Activated CD4-positive, alpha-beta T cell treated with anti-CD3 and anti-CD28 coated beads, Interleukin-2, amount 50 U/mL, for 16 hours (primary cell): ENCODE measurements at places on chromosomes 16 and 17.

GRCh38 chr17:27216836-27217235, 77.1 kb upstream of the WSB1 start:
- no peak for DNase-seq

DNA sequence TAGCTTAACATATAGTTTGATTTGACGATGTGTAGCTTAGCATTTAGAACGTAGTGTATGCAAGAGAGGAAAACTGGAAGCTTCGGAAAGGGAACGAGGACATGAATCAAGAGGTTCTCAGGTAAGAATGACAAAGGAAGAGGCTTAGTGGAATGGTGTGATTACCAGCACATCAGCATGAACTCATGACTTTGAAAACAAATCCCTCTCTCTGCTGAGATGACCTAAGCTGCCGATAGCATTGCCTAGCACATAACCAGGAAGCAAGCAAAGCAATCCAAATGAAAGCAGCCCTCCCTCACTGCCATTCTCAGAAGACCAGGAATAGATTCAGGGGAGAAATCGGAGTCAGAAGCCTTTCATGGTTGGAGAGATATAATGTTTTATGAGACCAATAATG, 51.3 kb upstream of the CCL1 start:
- DNase-seq, result no peak

GRCh38 chr16:661184-661821, 6.6 kb upstream of the RHOT2 start:
- DNase-seq, result no peak

DNA sequence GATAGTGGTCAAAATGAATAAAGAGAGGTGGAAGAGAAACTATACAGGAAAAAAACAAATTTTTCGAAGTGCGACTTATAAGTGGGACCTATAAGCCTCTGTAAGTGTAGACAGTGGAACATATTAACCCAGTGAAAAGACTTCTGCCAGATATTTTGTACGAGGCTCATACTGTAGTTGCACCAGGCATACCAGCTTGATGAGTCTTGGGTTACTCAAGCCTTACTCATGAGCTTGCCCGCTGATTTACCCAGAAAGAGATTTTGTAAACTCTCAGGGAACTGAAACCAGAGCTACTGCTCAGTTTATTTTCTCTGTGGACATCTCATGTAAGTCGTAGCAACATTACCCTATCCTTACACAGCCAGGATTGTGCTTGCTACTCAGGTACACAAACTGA, 708.0 kb upstream of the SOX9 start:
- no peak for DNase-seq

DNA sequence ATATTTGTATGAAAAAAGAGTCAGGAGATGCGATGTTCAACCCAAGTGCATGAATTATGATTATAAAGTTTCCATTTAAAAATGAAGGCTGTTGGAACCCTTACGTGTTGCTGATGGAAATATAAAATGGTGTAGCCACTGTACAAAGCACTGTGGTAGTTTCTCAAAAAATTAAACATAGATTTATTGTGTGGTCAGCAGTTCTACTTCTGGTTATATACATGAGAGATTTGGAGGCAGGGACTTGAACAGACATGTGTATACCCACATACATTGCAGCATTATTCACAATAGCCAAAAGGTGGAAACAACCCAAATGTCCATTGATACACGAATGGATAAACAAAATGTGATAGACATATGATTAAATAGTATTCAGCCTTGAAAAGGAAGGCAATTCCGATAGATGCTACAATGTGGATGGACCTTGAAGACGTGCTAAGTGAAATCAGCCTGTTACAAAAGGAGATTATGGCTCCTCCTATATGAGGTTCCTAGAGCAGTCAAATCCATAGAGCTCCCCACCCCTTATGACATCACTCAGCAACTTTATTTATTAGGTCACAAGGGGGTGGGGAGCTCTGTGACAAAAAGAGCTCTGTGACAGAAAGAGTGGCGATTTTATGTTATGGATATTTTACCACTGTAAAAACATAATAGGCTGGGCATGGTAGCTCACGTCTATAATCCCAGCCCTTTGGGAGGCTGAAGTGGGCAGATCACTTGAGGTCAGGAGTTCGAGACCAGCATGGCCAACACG, 106.7 kb downstream of the MSI2 start:
- DNase-seq, result no peak

DNA sequence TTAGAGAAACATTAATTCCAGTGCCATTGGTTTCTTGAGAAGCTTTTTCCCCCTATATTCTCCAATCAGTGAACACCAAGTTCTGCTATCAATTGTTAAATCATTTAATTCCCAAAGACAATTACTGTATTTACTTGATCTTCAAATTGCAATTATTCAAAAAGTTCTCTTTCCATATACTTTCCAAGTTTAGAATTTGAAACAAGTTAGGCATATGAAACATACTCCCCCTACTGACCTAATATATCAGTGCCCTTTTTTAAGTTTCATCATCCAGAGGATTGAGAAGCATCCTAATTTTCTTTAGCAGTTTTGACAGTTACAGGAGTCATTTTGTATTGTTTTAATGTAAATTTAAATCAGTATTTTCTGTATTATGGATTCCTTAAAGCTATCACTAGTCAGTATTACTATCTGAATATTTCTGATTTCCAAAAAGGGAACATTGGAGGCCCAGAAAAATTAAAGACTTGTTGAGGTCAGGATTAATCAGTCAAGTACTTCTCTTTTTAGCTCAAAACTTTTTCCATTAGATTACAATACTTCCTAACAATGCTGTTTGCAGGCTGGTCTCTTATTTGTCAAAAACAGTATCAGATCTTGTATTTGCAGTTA, 16.3 kb downstream of the MEIOC start:
- DNase-seq, result no peak

- DNase-seq, result no peak
Measured at GRCh38 chr16:83666449-83666848, 141.3 kb upstream of the HSBP1 start.

GRCh38 chr16:73172241-73172972, 124.5 kb upstream of the ZFHX3 start:
- no peak for DNase-seq

GRCh38 chr17:231966-232807, 50.7 kb upstream of the DOC2B start:
- no peak for DNase-seq

DNA sequence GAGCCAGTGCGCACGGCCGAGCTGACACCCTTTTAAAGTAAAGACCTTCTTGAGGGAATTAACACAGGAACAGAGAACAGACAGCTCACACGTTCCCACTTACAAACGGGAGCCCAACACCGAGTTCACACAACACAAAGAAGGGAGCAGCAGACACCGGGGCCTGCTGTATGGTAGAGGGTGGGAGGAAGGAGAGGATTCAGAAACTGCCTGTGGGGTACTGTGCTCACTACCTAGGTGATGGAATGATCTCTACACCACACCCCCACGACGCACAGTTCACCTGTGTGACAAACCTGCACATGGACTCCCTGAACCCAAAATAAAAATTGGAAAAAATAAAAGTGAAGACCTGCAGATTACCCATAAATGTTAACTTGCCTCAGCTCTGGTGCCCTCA, 32.5 kb downstream of the TMC6 start:
- DNase-seq, result no peak

- no peak for DNase-seq
Measured at GRCh38 chr17:31439716-31440115, 48.2 kb downstream of the RAB11FIP4 start.

- DNase-seq, result peak; percentile 76
Measured at GRCh38 chr16:89241187-89242007, 23.9 kb downstream of the ZNF778 start.

- no peak for DNase-seq
Measured at GRCh38 chr17:77037943-77038342, 102.8 kb upstream of the SEC14L1 start.

GRCh38 chr17:73976676-73977521, 226.6 kb upstream of the RPL38 start:
- DNase-seq, result no peak

- no peak for DNase-seq
Measured at GRCh38 chr16:76511203-76511602, 234.0 kb downstream of the CNTNAP4 start.

- peak; percentile 69 for DNase-seq
Measured at GRCh38 chr17:74354123-74354522, 7.5 kb downstream of the BTBD17 start.

DNA sequence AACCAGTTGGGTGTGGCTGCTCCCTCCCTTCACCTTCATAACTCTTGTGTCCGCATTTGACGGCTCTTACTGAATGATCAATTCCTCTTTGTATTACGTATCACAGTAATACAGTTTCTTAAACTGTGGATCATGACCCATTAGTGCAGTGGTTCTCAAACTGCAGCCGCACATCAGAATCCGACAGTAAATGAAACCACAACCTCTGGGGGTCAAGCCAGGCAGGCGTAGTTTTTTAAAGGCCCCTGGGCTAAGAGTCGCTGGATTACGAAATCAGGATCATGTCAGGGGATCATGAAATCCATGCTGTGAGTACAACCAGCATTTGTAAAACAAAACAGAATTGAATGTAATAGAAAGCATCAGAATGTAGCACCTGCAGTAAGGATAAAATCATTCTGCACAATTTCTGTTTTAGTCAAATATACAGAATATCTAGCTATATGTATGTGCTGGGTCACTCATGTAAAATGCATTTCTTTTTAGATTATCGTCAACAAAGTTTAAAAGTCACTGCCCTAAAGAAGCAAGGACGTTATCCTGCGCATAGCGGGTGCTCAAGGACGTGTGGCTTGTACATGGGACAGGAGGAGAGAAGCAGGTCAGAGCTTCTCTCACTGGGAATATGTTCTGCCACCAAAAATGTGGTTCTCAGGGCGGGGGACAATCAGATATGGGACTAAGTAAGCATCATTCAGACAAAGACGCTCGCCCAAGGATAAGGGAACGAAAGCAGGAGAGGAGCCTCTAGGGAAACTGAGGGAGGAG, 113.1 kb downstream of the ZFHX3 start:
- DNase-seq, result no peak

DNA sequence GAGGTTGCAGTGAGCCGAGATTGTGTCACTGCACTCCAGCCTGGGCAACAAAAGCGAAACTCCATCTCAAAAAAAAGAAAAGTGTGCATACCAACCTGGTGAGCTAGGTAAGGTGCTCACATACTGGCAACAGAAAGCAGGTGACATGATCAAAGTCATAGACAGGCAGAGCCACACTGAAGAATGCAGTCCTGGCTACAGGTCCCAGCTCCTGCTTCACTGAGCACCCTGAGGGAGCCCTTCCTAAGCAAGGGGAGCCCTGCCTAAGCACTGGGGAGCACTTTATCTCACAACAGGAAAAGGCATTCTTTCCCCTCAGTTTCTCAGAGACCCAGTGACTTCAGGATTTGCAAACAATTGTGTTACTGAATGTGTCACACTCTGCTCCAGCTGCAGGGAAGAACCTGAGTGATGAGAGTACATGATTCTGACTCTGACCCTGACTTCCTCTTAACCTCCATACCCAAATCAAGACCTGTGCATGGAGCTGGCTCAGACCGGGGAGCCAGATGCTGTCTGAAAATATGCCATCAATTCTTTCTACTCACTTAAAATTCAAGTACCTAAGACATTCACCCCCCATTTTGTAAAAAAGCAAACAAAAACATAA, 40.5 kb downstream of the ANKRD11 start:
- DNase-seq, result no peak

GRCh38 chr17:29379084-29379991, 10.8 kb upstream of the TAOK1 start:
- DNase-seq, result no peak

- no peak for DNase-seq
Measured at GRCh38 chr17:50059759-50060273, 3.9 kb downstream of the ITGA3 start.

GRCh38 chr17:58383892-58384462, 32.0 kb upstream of the SUPT4H1 start:
- DNase-seq, result no peak

GRCh38 chr17:1137465-1137894, 42.3 kb downstream of the ABR start:
- DNase-seq, result peak; percentile 30

- no peak for DNase-seq
Measured at GRCh38 chr16:12728469-12728868, 75.2 kb downstream of the CPPED1 start.

DNA sequence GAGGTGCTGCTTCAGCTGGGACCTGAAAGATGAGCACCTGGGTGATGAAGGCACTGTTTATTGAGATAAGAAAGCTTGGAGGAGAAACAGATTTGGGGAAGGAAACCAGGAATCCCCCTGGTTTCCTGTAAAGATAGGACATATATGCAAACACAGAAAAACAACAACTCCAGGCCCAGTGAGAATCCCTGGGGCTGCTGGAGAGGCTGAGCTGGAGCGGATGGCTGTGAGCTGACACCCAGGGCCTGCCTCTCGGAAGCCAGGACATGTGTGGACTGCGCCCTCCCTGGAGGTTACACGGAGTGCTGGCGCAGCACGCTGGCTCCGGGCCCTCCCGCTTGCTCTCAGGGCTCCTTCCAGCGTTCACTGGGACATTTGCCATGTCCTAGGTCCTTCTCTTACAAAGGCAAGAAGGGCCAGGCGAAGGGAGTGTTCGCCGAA, 57.5 kb downstream of the CYB5B start:
- no peak for DNase-seq

DNA sequence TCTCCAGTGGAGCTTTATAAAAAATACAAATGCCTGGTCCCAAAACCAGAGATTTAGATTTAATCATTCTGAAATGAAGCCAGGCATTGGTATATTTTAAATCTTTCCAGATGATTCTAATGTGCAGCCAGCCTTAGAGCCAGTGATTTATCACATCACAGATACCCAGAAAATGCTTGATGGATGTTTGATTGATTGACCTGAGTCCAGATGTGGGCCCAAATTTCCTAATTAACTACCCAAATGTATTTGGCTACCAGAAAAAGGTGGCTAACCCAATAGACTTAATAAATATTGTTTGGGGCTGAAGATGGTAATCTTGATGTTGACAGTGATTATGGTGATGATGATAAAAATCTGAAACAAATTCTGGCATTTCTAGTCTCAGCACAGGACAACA, 93.1 kb downstream of the ABCC12 start:
- DNase-seq, result no peak

DNA sequence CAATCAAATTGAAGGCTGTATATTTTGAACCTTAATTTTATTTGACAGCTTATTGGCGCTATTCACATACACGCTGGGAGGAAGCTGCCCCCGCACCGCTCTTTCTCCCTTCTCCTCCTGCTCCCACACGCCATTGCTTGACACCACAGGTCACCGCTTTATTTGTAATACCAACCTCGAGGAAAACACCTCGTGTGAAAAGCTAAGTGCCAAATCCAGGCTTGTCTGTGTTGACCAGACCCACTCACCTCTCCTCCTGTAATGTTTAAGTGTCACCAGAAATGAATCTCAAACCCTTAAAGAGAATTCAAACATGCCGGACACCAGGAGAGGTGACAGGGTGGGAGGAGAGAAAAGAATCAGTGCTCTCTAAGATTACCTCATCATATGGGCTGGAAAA, 331.4 kb downstream of the GRIN2A start:
- no peak for DNase-seq

DNA sequence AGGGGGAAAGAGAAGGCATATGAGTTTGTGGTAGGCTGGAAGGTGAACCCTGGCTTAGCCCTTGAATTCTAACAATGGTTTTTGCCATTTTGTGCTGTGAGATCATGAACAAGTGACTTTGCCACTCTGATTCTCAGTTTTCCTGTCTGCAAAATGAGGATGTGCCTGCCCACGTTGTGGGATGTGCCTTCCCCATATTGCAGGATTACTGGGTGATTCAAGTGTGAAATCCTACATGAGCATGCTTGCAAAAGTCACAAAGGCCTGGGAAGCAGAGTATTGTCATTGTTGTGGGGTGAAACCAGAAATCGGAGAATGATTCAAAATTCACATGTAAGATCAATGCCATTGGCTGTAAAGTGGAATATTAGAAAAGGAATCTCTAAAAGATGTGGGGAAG, 28.6 kb upstream of the TVP23A start:
- DNase-seq, result no peak

GRCh38 chr16:23768581-23768980, 13.8 kb downstream of the CHP2 start:
- DNase-seq, result no peak
